Epithelial cell of prostate (primary cell): ENCODE measurements at places on chromosomes 4 and X.

- DNase-seq, result no peak
These were observed 26.3 kb downstream of the UTP14A start for GRCh38 chrX:129932016-129932820.

GRCh38 chrX:46602468-46603102 lies 29.0 kb downstream of the CHST7 start:
- DNase-seq, result no peak

- DNase-seq, result peak; percentile 90
These were observed 29.3 kb downstream of the CRMP1 start for GRCh38 chr4:5863461-5864113.

GRCh38 chr4:119897260-119897659 lies 169.4 kb downstream of the MAD2L1 start:
- no peak for DNase-seq

GRCh38 chrX:10828036-10828435 lies 207.7 kb upstream of the MID1 start:
- no peak for DNase-seq

DNA sequence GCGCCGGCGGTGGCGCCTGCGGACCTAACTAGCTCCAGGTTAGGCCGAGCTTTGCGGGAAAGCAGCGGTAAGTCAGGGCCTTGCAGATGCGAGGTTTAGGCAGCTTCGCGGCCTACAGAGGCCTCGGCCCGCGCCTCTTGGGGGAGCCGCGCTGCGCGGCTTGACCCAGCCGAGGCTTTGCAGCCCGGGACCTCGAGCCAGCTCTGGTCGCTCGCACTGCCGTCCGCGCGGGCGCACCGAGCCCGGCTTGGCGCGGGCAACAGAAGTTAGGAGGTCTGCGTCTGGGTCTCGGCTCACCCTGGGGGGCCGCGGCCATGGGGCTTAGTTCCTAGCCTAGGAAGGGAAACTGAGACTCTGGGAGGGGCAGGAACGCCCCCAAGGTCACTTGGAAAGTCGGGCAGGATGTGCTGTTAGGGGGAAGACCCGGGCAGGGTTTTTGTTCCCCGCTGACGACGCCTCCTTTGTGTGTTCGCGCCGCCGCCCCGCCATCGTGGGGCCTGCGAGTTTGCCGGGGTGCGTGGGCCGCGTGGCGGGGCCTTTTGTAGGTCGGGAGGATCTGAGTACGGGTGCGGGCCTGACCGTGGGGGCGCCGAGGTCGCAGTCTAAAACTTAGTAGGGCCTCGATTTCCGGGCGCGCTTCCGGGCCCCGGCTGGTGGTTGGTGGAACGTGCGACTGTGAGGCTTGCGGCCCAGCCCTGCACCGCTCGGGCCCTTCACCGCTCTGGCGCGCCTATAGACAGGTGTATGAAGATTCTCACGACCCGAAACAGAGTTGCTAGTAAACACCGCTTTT lies 482 bp downstream of the RNF4 start:
- DNase-seq, result no peak
